ENCODE measurements at places on chromosomes 11 and 22.

GRCh38 chr11:9120664-9121468, 29.5 kb upstream of the SCUBE2 start:
- no peak for DNase-seq

DNA sequence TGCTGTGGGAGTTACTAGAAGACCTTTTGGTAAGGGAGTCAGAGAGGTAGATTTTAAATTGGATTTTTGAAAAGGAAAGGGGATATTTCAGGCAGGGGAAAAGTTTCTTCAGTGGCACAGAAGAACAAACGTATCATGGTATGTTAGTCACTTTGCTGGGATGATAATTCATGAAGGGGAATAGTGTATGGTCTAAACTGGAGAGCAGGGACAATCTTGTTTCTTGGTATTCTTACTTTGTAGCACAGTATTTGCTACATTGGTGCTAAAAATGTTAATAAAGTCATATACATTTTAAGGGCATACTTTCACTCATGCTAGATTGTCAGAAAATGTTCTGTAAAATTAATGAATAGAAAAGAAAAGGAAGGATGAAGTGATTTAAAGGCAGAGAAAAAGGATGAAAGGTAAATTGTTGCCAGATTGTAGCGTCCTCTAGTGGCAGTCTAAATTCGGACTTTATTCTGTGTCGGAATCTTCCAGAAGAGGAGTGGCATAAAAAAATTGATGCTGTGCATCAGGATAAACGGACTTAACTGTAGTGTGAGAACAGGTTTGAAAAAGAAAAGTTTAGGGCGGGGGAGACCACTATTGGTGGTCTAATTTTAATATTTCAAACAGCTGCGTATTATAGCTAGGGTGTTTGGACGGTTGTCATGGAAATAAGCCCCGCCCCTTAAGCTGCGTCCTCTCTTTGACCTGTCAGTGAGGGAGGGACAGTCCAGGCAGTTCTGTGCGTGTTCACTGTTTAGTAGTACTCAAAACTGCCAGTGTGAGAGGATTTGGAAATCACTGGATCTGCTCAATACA, at the start of gene BCO2:
TSS of gene BCO2 (plus strand) at position 724 of the 810 bp plus-strand sequence. CDS start 90 bp downstream, outside the sequence.
- no peak for DNase-seq

DNA sequence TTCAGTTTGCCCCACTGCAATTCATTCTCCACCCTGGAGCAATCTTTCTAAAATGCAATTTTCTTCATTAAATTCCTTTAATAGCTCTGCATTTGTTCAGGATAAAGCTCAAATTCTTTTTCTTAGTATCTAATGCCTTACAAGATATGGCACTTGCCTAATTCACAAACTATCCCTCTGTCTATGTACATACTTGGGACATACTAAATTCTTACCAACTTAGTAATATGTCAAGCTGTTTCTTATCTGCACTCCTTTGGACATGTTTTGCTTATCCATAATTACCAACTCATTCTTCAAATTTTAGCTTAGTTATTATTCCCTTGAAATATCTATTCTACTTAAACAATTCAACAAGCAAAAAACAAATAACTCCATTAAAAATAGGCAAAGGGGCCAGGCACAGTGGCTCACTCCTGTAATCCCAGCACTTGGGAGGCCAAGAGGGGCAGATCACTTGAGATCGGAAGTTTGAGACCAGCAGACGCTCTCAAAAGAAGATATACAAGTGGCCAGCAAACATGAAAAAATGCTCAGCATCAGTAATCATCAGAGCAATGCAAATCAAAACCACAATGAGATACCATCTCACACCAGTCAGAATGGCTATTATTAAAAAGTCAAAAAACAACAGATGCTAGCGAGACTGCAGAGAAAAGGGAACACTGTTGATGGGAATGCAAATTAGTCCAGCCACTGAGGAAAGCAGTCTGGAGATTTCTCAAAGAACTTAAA, 96.9 kb downstream of the FAM76B start:
- no peak for DNase-seq

GRCh38 chr22:47678636-47679287, 916.3 kb downstream of the TBC1D22A start:
- no peak for DNase-seq

- DNase-seq, result peak; percentile 22
These were observed 17.8 kb upstream of the KCTD14 start for GRCh38 chr11:78040691-78041379.

DNA sequence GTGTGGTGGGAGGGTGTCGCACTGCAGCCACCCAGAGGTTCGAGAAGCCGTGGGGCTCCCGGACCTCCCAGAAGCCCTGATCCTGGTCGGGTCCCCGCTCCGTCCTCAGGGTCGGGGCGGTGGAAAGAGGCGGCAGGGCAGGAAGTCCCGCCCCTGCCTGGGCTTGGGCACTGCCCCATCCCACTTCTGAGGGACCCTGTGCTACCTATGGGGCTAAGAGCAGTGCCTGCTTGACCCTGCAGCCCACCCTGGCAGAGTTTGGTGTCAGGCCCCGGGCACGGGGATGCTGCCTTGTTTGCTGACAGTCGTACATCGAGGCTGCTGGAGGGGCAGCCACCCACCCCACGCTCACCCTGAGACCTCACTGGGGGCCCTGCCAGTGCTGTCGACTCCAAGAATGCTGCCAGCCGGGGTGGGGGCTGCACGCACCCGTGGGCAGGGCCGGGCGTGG, 19.4 kb downstream of the RNH1 start:
- DNase-seq, result no peak

DNA sequence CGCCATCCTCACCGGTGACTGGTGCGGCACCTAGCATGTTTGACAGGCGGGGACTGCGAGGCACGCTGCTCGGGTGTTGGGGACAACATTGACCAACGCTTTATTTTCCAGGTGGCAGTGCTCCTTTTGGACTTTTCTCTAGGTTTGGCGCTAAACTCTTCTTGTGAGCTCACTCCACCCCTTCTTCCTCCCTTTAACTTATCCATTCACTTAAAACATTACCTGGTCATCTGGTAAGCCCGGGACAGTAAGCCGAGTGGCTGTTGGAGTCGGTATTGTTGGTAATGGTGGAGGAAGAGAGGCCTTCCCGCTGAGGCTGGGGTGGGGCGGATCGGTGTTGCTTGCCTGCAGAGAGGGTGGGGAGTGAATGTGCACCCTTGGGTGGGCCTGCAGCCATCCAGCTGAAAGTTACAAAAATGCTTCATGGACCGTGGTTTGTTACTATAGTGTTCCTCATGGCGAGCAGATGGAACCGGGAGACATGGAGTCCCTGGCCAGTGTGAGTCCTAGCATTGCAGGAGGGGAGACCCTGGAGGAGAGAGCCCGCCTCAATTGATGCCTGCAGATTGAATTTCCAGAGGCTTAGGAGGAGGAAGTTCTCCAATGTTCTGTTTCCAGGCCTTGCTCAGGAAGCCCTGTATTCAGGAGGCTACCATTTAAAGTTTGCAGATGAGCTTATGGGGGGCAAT, 1.1 kb downstream of the NEAT1 start:
- peak; percentile 42 for DNase-seq

DNA sequence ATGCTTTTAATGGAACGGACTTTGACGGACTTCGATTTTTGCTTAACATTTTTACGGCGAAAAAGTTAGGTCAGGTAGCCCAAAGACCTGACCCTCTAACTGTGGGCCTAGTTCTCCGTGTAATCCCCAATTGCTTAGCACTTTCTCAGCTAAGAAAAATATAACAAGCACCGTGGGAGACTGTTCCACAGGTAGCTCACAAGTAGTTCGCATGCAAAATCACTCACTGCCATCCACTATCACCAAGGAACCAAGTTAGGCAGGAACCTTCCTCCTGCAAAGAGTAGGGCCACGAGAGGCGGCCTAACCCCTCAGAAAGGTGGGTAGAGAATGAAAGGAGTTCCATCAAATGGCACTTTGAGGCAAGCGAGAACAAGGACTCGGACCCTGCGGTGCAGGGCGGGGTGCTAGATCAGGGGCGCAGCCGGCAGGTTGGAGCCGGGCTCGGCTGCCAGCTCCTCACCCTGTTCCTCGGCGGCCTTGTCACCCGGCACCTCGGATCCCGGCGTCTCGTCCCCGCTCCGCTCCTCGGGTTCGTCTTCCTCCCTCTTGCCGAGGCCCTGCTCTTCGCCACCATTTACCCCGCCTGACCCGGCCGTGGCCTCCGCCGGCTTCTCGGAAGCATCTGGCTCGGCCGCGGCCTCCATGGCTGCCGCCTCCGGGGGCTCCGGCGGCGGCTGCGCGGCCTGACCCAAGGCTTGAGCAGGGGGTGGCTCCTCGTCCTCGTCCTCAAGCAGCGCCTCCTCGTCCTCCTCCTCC, 922 bp downstream of the HNRNPUL2 start:
- peak; percentile 35 for DNase-seq

GRCh38 chr11:112634551-112634950, 326.7 kb upstream of the NCAM1 start:
- no peak for DNase-seq

- DNase-seq, result no peak
These were observed 64.2 kb downstream of the PRR5L start for GRCh38 chr11:36360318-36360717.

- no peak for DNase-seq
These were observed 103.0 kb downstream of the KCNQ1 start for GRCh38 chr11:2547806-2548205.

GRCh38 chr11:13962562-13963168, at the start of gene SPON1:
Gene SPON1, plus strand, starts transcription at chr11:13962723. Its CDS starts 182 bp downstream, at chr11:13962905.
- no peak for DNase-seq

GRCh38 chr22:23889620-23890019, 4.6 kb upstream of the MIF start:
- DNase-seq, result no peak

GRCh38 chr11:64146036-64146955, 19.6 kb downstream of the MACROD1 start:
- peak; percentile 71 for DNase-seq

DNA sequence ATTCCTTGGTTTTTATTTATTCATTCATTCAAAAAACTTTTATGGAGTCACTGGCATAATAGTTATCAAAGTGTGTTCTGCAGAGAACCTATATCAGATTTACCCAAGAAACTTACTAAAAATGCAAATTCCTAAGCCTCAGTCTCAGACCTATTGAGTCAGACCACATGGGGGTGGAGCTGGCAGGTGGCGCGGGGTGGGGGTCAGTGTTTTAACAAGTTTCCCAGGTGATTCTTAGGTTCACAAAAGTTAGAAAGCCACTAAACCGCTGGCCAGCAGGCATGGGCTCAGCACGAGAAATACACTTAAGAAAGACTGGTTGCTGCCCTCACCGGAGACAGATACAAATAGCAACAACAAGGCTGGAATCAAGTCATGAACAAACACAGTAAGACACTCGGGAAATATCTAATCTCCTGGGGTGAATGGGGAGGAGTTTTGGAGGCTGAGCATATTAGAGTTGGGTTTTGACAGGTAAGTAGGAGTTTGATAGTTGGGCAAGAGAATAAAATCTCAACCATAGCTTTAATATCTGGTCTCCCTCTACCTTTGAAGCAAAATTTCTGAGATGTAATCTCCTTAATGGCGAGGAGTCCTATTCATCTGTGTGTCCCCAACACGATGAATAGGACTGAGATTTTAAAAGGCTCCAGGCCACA, 167.5 kb upstream of the NECTIN1 start:
- DNase-seq, result no peak

- DNase-seq, result no peak
These were observed 821.1 kb upstream of the ARHGAP42 start for GRCh38 chr11:99865951-99866350.

- DNase-seq, result no peak
These were observed 666 bp downstream of the MSANTD4 start for GRCh38 chr11:106021181-106021966.

DNA sequence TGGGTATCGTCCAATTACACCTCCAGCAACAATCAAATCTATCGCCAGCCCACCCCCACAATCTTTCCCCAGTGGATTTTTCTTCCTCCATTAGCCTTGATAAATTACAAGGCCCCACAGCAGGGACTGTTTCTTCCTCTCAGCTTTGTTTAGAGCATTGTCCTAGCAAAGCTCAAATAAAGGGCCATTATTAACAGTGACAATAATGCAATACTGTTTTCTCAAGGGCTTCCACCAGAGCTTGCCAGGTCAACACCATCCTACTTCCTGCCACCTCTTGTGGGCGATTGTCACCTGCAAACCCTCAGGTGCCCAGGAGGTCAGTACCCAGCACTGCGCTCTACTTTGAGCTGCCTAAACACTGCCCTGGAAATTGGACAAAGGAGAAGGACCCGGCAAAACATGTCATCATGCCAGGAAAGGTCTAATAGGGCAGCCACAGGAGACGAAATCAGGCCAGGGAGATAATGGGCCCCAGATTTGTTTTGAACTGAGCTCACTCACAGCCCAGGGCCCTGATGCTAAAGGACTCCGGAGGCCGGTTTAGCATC, 95.2 kb downstream of the ABTB2 start:
- no peak for DNase-seq

GRCh38 chr11:69205743-69206612, 50.2 kb downstream of the SMIM38 start:
- no peak for DNase-seq

- no peak for DNase-seq
These were observed 23.9 kb upstream of the PANX2 start for GRCh38 chr22:50146439-50147238.

- no peak for DNase-seq
These were observed 12.8 kb downstream of the KCNC1 start for GRCh38 chr11:17747131-17747955.

DNA sequence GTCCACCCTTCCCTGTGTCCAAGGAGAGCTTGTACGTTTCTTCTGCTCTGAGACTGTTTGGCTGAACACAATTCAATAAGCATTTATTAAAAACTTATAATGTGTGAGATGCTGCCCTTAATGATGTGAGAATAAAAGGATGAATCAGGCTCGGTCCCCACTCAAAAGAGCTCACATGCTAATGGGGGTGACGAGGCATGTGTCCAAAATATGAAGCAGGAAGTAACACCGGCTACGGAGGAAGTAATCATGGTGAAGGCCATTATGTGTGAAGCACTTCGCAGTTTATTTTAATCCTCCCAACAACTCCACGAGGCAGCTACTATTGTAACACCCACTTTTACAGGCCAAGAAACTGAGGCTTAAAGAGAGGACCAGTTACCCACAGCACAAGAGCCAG, 3.4 kb upstream of the RASD2 start:
- DNase-seq, result no peak

DNA sequence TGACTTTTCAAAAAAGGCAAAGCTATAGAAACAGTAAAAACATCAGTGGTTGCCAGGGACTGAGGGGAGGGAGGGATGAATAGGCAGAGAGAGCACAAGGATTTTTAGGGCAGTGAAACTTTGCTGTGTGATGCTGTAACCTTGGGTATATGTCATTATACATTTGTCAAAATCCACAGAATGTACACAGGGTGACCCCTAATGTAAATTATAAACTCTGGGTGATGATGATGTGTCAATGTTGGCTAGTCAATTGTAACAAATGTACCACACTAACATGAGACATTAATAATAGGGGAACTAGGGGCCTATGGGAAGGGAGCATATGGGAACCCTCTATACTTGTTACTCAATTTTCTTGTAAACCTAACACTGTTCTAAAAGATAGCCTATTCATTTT, 24.8 kb downstream of the RIBC2 start:
- no peak for DNase-seq

Data from DND-41 (cell line).